NK-92 treated with Interleukin-12 subunit alpha and Interleukin-12 subunit beta, amount 100 ng/mL, for 24 hours (cell line): ENCODE measurements at places on chromosomes 1 and 21.

- no peak for DNase-seq
These were observed 27.0 kb downstream of the TRMT1L start for GRCh38 chr1:185129708-185130107.

GRCh38 chr1:23423415-23424292, 894 bp downstream of the TCEA3 start:
- DNase-seq = no peak

GRCh38 chr1:89260566-89261255, 11.9 kb downstream of the GBP5 start:
- no peak for DNase-seq

- DNase-seq = no peak
These were observed 665.1 kb upstream of the BRINP3 start for GRCh38 chr1:191142748-191143147.

- peak; percentile 2 for DNase-seq
These were observed 35.7 kb upstream of the CNN3 start for GRCh38 chr1:94962409-94963265.

DNA sequence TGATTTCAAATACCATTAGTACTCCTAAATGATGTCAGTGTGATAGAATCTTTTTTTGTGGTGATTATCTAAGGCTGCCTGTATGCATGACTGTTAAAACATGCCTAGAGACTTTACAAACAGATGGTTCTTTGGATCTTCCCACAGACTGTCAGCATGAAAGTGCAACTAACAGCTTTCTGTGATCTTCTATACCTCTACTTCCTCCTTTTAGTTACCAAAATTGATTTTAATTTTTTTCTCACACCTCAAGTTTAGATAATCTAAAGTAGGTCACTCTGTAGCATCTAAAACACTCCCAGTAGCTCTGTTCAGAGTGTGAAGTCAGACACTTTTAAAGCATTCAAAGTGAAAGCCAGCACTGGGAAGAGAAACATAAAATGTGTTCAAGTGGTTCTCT, 534.5 kb downstream of the PTPRC start:
- DNase-seq = no peak

- DNase-seq = no peak
These were observed 28.6 kb upstream of the STUM start for GRCh38 chr1:226519716-226520598.

- DNase-seq = no peak
These were observed 146.5 kb upstream of the TNR start for GRCh38 chr1:175889848-175890247.
